ENCODE measurements at places on chromosomes 3 and 15. TPM values are rescaled to one million over a fixed set of nuclear protein-coding genes. Genes with fewer than 3 reads are reported as not detected.

C3orf49 gene
- 1.1 TPM for polyA plus RNA-seq

CD86 gene
- polyA plus RNA-seq, result 1.5 TPM

EFCAB12 gene
- polyA plus RNA-seq, result 5.7 TPM

SV2B gene
- 0.97 TPM for polyA plus RNA-seq

ARHGAP31 gene
- 12.4 TPM for polyA plus RNA-seq

INSYN1 gene
- polyA plus RNA-seq, result 19.3 TPM

CILP gene
- 3.2 TPM for polyA plus RNA-seq

HESX1 gene
- polyA plus RNA-seq, result 3.6 TPM

MESD gene
- polyA plus RNA-seq, result 41.4 TPM

NPAP1 gene
- 0.20 TPM for polyA plus RNA-seq

A4GNT gene
- 2.8 TPM for polyA plus RNA-seq

SEMA7A gene
- polyA plus RNA-seq, result 5.0 TPM

NKIRAS1 gene
- 15.2 TPM for polyA plus RNA-seq

C3orf20 gene
- polyA plus RNA-seq, result 0.77 TPM

MYLK gene
- 126 TPM for polyA plus RNA-seq

DLEC1 gene
- 0.56 TPM for polyA plus RNA-seq
